NCI-H2081 (cell line): ENCODE measurements at places on chromosomes 5 and 9.

- no peak for DNase-seq
Observed at GRCh38 chr5:159212657-159213462, 3.5 kb upstream of the RNF145 start.

GRCh38 chr9:85505612-85506011 is 236.1 kb downstream of the AGTPBP1 start:
- DNase-seq, result no peak

GRCh38 chr9:34983209-34983608 is 6.3 kb upstream of the DNAJB5 start:
- DNase-seq, result no peak

- no peak for DNase-seq
Observed at GRCh38 chr5:177496070-177496726, 1.2 kb downstream of the PDLIM7 start.

- DNase-seq, result no peak
Observed at GRCh38 chr9:83379045-83379444, 159.2 kb downstream of the FRMD3 start.

DNA sequence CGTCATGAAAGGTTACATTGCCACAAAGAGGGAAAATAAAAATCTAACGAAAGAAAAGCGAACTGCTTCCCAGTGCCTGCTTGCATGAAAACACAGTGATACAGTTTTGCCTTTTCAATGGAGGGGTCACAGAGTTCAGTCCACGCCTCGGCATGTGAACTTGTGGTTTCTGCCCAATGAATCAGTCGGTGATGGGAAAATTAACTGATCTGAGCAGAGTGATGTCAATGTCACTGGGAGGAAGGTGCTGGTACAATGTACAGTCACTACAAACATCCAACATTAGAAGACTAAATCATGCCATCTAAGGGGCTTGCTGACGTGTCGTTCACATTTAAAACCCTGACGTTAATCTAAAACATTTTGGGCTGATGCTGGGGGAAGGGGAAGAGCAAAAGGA is 151.8 kb upstream of the MSX2 start:
- no peak for DNase-seq

DNA sequence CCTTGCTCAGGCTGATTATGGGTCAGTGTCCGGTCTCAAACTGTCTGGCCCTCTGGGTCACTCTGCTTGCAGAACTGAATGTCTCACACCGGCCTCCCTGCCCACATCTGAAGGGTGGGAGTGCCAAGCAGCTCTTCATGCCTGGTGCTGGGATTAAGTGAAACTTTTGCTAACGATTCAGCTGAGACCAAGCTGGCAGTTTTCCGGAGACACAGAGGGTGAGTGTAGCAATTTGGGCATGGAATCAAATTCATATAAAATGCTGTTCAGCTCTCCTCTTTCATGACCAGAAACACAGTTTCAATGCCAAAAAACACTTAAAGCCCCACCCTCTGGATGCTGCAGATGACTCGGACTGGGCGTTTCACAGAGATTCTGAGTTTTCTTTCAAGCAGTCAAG is 207.5 kb downstream of the NXNL2 start:
- no peak for DNase-seq

DNA sequence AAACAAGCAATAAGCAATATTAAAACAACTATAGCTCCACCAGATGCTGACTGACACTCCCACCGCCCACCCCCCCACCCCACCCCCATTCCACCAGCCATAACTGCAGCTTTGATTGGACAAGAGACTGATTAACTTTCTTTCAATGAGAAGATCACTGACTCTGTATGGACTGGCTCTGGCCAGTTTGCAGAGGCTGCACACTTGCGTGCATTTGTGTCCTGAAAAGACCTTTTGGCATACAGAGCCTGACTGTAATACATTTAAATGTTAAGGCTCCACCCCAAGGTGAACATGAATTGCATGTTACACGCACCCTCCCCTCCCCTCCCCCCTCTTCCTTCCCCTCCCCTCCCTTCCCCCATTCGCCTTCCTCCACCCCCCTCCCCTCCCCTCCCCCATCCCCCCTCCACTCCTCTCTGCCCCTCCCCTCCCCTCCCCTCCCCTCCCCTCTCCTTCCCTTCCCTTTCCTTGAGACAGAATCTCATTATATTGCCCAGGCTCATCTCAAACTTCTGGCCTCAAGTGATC is 31.1 kb downstream of the FGD3 start:
- DNase-seq, result no peak

- DNase-seq, result no peak
Observed at GRCh38 chr9:27367921-27368315, 71.0 kb upstream of the EQTN start.

GRCh38 chr5:176610435-176610773 is 448 bp upstream of the GPRIN1 start:
- peak; percentile 56 for DNase-seq

DNA sequence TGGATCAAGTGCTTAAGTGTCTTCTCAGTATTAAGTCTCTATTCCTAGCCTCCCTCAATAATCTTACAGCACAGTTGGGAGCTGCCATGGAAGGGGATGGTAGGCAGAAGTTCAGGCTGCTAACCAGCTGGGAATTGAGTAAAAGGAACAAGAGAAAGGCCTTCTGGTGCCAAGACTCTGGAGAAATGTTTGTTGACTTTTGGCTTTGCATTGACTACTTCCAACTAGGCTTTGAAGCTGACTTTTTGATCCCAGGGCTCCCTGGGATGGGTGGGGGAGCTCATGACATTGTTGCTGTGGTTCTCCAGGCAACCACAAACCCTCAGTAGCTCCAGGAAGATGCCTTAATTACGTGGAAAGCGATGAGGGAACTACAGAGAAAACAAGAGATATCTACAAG is 85.2 kb upstream of the HTR4 start:
- DNase-seq, result no peak
